ENCODE measurements at places on chromosomes 2 and 18.

- no peak for DNase-seq
Observed at GRCh38 chr2:127134235-127134634, 27.3 kb upstream of the BIN1 start.

- no peak for DNase-seq
Observed at GRCh38 chr2:172968061-172968469, 107.6 kb upstream of the MAP3K20 start.

GRCh38 chr2:32835148-32835547 is 111.6 kb upstream of the LTBP1 start:
- DNase-seq, result no peak

DNA sequence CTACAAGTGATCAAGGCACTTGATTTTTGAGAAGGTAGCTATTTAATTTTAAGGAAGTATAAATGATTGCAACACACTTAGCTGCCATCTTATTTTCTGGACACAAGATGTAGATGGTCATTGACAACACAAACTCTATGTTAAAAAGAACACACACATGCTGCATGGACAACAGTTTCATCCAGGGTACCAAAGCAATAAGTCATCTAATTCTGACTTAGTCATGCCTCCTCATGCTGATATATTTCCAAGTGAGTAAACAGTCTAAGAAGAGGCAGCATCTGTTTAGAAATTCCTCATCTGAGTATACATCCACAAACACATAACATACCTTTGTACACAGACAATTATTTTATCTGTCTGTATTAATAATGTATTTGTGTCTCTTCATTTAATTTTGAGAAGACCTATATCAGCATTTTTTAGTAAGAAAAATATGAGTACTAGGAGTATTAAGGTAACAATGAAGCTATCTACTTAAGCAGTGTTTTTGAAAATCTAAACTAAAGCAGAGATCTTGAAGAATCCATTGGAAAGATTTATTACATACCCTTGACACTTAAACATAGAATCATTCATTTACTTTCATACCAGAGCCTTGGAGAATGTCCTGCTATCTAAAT is 84.9 kb downstream of the SCN1A start:
- no peak for DNase-seq

DNA sequence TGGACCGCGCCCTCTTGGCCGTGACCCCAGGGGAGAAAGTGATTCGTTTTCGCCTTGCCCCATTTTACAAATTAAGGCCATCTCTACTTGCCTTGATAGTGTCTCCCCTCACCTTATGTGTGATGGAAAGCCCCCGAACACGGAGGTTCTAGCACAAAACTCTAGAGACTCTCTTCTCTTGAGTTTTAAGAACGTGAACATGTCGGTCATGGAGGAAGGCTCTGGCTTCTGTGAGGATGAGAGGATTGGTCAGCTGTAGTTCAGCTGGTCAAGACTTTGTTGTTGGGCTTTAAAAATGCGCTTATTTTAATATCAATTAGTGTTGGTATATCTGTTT is 828 bp downstream of the DYNC1I2 start:
- no peak for DNase-seq

DNA sequence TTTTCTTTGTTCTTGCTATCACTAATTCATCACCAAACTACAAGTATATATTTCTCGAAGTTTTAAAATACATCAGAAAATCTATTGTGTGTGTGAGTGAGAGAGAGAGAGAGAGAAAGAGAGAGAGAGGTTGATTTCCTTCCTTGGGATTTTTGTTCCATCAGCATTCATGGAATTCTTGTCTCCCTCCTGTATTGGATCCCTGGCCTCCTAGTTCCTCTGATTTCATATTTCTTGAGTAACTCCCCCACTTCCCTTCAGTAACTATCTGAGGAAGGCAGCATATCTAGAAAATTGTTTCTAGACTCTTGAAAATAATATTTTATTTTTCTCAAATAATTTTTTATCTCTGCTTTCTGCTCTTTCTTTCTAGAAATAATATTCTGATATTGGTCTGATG is 13.3 kb upstream of the ACTR2 start:
- no peak for DNase-seq

DNA sequence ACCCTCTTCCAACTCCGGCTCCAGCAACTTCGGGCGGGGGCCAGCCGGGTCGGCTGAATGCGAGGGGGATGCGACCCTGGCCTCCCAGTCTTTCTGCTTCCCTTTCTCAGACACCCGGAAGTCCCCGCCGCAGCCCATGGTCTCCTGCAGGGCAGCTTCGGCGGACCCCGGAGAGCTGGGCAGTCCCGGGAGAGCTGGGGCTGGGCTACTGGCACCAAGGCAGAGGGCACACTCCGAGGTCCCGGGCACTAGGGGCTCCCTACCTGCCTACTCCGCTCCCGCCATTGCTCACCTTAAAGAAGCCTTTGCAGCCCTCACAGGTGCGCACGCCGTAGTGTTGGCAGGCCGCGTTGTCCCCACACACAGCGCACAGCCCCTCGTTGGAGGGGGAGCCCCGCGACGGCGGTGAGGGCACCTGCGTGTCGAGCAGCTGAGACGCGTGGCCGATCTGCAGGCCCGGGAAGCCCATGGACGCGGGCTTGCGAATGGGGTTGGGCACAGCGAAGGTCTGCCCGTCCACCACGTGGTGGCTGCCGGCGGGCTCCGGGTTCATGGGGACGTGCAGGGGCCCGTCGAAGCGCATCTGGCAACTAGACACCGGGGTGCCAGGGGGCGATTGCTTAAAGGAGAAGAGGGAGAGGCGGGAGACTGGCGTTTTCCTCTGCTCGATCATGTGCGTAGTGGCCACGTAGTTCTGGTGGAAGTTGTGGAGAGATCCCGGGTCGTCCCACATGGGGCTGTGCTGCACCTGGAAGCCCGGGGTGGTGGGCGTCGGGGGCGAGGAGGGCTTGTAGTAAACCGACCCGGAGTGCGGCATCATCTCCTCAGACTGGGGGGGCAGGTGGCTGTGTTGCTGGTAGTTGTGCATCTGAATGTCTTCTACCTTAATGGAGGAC is 3.2 kb downstream of the NR4A2 start:
- DNase-seq, result no peak

DNA sequence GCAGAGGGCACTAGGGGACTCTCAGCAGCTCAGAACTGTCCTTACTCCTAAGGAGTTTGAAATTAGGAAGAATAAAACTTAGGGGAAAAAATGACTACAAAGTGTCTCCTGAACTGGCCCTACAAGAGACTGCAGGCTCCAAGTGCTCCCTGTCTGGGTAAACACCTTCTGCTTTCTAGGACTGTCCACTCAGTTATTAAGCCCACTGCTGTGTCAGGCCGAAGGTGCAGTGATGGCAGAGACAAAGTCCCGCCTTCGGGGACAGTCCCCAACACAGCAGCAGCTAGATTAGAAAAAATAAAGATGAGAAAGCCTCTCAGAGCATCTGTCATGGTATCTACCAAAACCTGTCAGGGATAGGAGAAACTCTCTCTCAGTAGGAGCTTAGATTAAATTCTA is 28.3 kb downstream of the TWIST2 start:
- no peak for DNase-seq

DNA sequence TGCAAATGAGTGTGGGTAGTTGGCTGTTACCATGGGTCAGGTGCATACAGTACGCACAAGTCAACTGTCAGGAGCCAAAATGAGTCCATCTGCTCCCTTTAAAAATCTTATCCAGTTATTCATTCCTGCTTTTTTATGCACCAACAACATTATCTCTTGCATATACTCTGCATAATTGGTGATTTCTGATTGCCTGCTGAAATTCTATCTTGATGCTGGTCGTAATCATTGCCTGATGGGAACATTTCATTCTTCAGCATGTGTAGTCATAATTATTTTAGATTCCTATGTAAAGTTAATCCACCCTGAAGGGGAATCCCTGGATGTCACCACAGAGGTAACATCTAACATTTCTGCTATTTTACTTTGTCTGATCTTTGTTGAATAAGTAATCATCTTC is 102.2 kb upstream of the RND3 start:
- DNase-seq, result no peak

- DNase-seq, result no peak
Observed at GRCh38 chr18:57311472-57311871, 40.9 kb upstream of the ST8SIA3 start.

GRCh38 chr2:151033271-151034248 is 228.1 kb downstream of the RBM43 start:
- no peak for DNase-seq

- DNase-seq, result no peak
Observed at GRCh38 chr2:55995211-55995610, 71.6 kb upstream of the EFEMP1 start.

GRCh38 chr18:816088-816653 is 4.1 kb upstream of the YES1 start:
- DNase-seq, result no peak

- no peak for DNase-seq
Observed at GRCh38 chr2:194271293-194271961, 1385.6 kb upstream of the SLC39A10 start.

DNA sequence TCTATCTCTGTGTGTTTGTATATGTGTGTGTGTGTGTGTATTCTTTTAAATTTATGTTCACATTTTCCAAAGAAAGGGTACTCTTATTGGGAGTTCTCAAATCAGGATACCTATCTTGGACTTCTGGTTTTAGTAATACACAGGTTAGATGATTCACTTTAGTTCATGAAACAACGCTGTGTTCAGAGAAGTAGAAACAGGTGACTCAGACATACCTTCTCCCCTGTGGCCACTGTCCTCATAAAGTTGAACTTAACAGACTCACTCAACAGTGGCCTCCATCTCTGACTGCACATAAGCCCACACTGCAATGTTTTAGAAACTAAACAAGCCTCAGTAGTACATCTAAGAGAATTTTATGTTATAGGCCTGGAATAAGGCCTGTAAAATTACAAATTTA is 566.6 kb upstream of the VRK2 start:
- DNase-seq, result no peak

DNA sequence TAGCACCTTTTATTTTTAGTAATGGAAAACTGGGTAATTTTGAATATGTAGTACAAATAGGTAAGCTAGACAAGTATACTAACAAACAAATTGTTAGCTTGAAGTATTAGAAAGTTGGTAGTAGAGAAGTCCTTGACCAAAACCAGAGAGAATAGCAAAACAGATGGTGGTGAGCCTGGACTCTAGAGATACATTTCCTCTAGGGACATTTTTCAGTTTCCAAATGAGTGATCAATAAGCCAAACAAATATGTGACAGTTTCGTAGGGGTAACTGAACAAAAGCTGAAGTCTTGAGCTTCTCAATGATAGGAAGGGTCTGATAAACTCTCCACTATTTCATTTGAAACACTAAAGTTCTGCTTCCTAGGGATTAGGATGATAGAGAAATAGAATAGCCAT is 692.0 kb upstream of the FAM98A start:
- DNase-seq, result no peak

GRCh38 chr2:1324884-1325283 is 88.4 kb upstream of the TPO start:
- no peak for DNase-seq

DNA sequence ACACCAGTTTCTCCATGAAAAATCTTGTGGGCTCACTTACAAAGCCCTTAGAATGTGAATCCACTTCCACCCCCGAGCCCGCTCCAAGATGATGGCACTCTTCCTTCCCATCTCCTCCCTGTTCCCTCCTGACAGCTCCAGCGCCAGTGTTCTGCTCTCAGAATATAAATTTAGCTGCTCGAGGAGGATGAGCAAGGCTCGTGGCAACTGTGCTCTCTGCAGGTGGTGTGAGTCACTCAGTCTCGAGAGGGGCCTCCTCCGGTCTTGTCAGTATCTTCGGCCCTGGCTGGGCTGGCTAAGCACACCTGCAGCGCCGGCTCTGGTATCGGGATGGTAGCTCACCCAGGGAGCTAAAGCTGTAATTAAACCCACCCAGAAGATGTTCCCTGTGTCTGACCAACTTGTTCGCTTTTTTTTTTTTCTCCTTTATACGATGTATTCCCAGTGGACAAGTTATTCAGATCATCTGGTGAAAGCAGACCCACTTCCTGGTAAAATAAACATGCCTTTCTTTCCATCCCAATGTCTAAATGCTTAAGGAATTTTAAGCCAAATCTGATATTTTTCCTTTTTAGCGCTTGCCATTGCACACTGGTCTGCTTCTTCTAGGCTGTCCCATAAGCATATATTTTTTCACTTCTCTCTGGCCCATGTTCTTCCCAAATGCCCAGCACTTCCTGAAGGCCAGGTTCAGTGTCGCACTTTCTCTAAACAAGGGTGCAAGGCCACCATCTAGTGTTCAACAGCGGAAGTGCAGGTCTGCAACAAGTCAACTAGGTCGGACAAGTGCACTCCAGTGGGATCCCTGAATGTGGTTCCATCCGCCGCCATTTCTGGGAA is 31.4 kb upstream of the YPEL5 start:
- peak; percentile 51 for DNase-seq

DNA sequence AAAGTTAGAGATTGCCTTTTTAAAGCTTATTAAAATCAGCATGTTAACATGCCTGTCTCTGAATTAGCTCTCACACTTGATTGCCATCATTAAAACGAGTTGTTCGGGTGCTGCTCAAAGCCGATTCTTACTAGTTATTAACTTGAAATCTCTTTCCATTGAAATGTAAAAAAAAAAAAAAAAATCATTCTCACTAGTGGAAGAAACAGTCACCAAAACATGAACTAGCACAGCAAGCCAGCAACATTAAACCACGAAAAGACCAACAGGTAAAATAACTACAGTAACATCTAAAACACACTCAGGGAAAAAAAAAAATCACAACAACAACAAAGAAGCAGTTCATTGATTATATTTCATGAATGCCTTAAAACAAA is 264.5 kb downstream of the MEIS1 start:
- no peak for DNase-seq

DNA sequence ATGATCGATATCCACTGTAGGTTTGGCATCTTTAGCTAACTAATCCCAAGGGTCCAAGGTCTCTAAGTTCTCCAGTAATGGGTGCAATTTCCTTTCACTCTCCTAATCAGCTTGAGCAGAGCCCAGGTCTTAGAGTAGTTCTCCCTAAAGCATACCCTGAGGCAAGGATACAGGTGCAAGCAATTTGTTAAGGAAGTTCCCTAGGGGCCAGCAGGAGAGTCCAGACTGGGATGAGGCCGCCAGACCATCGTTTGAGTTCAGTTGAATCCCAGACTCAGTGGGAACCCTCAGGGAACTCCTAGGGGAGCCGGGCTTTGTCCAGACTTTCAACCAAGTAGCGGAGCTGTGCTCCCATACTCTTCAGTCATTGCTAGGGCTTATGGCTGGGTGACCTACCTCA is 835.4 kb upstream of the CDH2 start:
- no peak for DNase-seq

DNA sequence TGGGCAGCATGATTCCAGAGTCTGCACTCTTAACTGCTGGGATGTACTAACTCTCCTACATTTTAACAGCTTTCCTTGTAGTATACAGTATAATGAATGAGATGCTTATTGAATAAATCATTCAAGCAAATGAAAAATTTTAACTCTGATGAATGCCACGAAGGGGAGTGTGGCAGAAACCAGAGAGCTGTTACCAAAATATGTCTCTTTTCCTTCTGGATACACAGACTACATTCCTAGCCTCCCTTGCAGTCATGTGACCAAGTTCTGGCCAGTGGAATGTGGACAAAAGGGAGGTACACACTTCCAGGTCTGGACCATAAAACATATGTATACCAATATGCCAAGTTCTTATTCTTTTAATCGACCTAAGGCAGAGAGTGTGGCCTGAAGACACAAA is 1.7 kb upstream of the EML4 start:
- DNase-seq, result no peak

GRCh38 chr18:6712401-6712800 is 17.1 kb upstream of the ARHGAP28 start:
- DNase-seq, result no peak
